ENCODE measurements at places on chromosomes 11 and 22. TPM values are rescaled to one million over a fixed set of nuclear protein-coding genes. Genes with fewer than 3 reads are reported as not detected.

PRRG4 gene
- total RNA-seq: not detected

YPEL4 gene
- total RNA-seq: 13.5 TPM

DBX1 gene
- not detected for total RNA-seq

MPEG1 gene
- total RNA-seq: 3.0 TPM

F2 gene
- total RNA-seq: 0.46 TPM

SLC22A6 gene
- total RNA-seq: not detected

CCND1 gene
- 2.6 TPM for total RNA-seq

TMEM86A gene
- 2.8 TPM for total RNA-seq

ANKRD13D gene
- 237 TPM for total RNA-seq
